ENCODE measurements at places on chromosomes 4 and X.

DNA sequence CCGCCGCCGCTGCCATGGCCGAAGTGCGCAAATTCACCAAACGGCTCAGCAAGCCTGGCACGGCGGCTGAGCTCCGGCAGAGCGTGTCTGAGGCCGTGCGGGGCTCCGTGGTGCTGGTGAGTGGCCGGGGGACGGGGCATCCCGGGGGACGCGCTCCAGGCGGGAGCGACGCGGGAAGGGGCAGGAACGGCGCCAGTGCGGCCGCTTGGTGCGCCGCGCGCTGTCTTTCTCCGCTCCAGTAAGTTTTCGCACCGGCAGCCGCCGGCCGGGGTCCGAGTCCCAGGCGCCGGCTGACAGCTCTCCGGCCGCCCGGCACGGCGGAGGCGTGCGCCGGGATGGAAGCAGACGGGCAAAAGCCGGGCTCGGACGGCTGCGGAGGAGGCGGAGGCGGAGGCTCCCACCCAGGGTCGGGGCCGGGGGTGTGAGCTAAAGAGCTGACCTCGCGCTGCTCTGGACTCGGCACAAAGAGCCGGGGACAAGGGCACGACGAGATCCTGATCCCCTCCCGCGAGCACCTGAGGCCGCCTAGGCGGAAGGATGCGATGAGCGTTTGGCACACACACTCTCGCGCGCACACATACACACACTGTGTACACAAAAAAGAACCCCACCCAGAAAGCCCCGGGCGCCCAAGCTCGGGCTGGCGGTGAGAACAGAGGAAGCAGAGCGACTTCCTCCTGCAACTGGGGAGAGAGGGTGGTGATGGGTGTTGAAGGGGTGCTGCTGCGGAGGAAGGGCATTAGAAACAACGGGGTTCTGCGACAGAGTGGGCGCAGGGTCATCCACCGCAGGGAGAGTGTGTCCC, 545 bp downstream of the DOCK11 start:
- no peak for DNase-seq

- DNase-seq = no peak
Measured at GRCh38 chr4:4865705-4866123, 6.2 kb downstream of the MSX1 start.

GRCh38 chr4:141455651-141456050, 180.7 kb upstream of the IL15 start:
- DNase-seq = no peak

DNA sequence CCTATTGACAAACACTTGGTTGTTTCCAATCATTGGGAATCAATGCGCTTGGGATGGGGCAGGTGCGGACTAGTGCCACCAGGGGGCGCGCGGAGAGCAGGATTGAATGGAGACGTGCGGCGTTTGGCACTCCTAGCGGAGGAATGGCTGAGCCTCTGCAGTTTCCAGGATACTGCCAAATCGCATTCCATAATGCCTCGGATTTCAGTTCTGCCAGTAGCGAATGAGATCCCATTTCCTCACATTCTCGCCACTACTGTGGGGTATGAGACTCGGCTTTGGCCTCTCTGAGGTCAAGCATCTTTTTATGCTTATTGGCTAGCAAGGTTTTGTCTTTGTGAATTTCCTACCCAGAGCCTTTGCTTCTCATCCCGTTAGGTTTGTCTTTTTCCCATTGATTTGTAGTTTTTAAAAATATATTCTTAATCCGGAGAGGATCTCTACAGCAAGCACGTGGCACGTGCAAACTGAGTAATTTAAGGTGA, 28.7 kb downstream of the CLDN34 start:
- no peak for DNase-seq

DNA sequence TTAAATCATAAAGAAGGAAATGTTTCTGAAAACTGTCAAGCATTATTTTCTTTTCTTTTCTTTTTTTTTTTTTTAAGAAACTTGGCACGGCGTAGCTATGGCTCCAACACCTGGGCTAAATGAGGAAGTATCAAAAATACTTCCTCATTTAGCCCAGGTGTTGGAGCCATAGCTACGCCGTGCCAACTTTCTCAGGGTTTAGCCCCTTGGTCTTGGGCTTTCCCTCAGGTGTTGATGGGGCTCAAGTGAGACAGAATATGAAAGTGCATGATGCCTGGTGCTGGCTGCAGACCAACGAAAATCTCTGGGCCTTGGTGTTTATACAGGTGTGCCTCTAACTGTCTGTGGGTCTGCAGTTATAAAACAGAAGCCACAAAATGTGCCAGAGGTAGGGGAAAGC, 132.7 kb downstream of the ARHGAP24 start:
- DNase-seq = no peak
